ENCODE measurements at places on chromosomes 3 and 15.

- peak; percentile 48 for DNase-seq
These were observed 117.7 kb downstream of the GBE1 start for GRCh38 chr3:81643721-81644120.

- no peak for DNase-seq
These were observed 2.4 kb upstream of the PHGR1 start for GRCh38 chr15:40348474-40348870.

GRCh38 chr3:38031022-38031994 lies 1.9 kb upstream of the PLCD1 start:
- peak; percentile 28 for DNase-seq

DNA sequence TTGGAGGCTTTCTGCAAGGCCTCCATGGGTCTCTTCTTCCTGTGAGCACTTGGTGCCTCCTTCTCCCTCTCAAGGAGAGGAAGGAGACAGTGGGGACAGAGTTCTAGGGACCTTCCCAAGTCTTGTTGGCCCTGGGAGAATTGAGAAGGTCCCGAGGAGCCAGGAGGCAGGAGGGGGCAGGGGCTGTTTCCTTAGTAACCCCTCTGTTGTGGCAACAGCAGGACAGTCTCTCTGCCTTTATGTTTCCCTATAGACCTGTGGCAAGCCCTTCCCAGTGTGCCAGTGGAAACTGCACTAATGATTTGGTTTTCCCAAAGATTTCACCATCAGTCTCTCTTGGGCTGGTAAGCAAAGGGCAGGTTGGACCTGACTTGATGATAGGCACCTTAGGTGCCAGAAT lies 87.8 kb upstream of the GALNT15 start:
- DNase-seq = no peak

DNA sequence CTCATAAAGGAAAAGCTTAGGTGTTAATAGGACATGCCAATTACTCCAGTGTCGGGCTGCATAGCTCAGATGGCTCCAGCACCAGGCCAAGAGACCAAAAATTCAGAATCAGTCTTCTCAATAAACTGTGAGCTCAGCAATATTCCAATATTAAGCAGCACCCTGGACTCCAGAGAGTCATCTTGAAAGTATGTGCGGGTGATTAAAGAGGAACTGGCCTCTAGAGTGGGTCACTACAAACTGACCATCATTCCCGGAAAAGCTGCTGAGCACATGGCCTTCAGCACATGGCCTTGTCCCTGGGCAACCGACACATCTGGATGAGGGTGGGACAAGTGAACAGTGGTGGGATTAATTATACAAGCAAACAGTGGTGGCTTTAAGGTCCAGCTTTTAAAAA lies 59.0 kb downstream of the MAGI1 start:
- DNase-seq = peak; percentile 51

DNA sequence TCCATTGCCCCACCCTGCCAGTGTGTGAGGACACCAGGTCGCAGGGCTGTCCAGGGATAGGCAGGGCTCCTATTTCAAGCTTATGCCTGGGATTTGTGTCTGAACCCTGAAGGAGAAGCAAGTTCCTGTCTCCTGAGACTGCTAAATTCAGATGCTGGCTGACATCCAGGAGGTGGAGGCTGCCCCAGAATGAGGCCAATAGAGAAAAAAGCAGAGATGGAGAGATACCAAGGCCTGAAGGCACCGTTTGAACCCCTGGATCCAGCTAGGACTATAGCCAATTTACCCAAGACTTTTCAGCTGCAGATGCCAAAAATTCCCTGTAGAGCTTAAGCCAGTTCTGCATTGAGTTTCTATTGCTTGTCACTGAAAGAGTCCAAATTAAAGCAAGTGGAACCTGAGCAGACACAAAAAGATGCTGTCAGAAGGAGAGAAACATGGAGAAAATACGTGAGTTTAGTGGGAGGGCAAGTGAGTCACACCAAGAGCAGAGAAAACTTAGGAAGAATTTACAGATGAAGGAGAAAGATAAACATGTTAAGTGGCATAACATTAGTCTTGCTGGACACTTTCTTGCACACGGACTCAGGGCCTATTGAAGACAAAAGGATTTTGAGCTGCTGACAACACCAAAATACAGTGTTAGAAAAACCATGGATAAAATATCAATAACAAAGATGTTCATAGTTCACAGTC lies 148.6 kb downstream of the CNTN3 start:
- peak; percentile 11 for DNase-seq

GRCh38 chr3:112365035-112365434 lies 32.1 kb downstream of the CD200 start:
- DNase-seq = no peak

- no peak for DNase-seq
These were observed 189.3 kb downstream of the NFKBIZ start for GRCh38 chr3:102038477-102039142.

- no peak for DNase-seq
These were observed 399.6 kb upstream of the EPHA3 start for GRCh38 chr3:88707837-88708236.

DNA sequence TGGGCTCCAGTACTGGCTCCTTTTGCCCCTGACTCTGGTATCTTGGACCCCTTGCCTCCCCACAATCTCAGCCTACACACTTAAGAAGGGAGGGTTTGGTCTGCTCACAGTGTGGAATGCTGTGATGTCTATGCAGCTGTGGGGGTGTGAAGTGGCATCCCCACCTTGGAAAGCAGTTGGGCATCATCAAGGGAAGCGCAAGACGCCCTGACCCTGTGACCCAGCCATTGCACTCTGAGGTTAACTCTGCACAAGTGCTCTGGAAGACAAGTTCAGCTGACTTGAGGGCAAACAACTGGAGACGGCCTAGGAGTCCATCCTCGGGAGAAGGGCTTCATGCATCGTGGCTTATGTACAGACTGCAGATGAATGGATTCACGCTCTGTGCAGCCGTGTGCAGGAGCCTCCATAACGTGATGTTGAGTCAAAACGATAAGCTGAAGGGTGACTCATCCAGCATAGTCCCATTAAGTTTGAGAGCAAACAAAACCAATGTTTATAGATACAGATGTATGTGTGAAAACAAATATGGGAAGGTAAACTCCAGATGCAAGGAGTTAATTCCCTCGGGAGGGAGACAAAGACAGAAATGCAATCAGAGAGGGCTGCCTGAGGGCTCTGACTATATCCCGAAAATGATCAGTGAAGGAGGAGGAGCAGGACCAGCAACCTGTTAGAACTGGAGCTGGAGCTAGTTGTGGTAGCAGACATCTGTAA lies 86.8 kb downstream of the LSM3 start:
- DNase-seq = peak; percentile 47

DNA sequence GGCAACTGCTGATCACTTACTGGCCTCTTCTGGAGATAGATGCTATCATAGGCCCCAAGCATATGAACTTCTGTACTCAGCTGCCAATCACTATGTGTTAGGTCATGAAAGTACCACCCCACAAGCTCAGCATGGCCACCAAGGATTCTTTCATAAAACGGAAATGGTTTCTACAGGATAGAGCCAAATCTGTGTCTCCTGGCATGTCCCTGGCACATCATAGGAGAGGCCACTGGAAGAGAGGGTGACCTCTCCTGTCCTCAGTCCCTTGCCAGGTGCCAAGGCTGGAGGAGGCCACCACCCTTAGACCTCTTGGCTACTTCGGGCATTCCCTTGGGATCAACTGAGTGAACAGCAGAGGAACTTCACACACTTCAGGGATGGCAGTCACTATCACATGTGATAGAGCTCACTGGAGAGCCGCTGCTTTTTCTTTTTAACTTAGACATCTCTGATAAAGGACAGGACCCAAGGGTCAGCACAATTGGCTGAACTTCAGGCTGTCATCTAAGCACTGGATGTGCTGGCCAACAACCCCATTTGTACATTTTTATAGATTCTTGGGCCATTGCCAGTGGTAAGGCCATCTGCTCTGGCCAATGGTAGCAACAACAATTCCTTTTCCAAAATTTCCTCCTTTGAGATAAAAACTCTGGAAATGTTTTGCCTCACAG lies 425.2 kb downstream of the SQOR start:
- DNase-seq = no peak

DNA sequence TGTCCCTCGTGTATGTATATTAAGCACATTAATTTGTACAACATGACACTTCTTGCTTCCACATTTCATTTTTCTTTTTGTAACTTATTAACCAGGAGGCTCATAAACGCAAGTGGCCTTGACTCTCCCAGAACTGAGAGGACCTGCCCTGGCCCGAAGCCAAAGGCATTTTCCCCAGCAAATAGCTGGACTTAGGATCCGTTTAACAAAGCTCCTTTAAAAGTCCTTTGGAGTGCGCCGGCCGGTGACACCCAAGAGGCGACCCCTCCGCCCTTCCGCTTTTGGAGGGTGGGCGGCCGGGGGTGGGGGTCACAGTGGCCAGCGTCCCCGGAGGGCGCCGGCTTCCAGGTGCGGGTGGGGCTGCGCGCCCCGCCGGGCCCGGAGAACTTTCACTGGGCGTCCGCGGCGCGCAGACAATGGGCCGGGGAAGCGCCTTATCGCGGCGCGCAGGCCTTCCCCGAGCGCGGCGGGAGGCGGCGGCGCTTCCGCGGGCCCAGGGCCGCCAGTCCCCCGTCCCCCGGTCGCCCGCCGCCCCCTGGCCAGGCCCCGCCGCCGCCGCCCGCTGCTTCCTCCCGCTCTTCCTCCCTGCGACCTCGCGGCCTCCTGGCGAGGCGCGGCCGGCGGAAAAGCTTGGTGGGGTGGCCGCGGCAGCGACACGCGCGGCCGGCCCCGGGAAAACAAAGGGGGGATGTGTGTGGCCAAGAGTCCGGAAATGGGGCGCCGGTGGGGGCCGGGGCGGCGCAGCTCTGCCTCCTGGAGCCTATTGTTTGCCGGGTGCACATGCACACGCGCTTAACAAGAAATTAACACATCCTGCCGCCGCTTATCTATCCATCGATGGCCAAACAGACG lies 613.4 kb downstream of the MCTP2 start:
- DNase-seq = peak; percentile 37

DNA sequence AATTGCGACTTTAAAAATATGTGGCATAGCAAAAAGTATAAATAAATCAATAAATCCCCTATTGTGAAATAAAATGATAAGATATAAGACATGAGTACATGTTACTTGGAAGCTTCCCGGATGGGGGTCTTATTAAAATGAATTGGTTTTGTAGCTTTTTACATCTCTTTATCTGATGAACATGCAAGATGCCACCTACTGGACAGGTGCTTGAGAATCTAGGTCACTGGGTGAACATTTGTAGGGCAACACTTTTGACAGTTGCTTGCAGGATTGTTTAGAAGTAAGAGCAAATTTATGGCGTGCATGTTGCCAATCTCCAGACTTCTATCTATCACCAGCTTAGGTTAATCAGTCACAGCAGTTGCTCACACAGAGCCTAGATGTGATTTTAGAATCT lies 362.7 kb upstream of the SUCLG2 start:
- no peak for DNase-seq

GRCh38 chr3:120622870-120623726 lies 27.0 kb downstream of the NDUFB4 start:
- DNase-seq = peak; percentile 31

- no peak for DNase-seq
These were observed 488.7 kb downstream of the RSL24D1 start for GRCh38 chr15:54707805-54708752.

- DNase-seq = no peak
These were observed 7.1 kb downstream of the CELSR3 start for GRCh38 chr3:48655606-48656005.

GRCh38 chr3:24545887-24546286 lies 51.2 kb upstream of the THRB start:
- DNase-seq = peak; percentile 71

GRCh38 chr15:63066272-63066671 lies 23.7 kb downstream of the TPM1 start:
- no peak for DNase-seq

DNA sequence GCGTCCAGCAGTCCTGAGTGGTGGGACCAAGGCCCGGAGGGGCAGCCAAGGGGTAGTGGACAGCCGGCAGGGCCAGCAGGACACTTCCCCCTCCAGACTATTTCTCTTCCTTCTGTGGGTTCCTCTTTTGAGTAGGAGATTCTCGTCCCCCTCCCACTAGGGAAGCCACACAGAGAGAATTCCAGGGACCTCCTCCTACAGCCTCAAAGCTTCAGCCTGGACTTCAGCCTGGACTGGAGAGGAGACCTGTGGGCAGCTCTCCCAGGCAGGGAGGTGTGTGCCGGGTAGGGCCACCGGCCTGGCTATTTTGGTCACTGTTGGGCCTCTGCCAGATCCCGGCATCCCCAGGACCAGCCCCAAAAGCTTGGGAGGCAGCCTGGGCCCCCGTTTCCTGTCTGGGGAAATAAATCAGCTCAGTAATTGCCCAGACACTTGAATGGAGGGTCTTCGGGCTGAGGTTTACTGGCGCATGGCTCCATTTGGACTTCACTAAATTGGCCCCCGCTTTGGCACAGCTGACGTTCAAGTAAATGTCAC lies 1.3 kb downstream of the SLC6A6 start:
- no peak for DNase-seq

DNA sequence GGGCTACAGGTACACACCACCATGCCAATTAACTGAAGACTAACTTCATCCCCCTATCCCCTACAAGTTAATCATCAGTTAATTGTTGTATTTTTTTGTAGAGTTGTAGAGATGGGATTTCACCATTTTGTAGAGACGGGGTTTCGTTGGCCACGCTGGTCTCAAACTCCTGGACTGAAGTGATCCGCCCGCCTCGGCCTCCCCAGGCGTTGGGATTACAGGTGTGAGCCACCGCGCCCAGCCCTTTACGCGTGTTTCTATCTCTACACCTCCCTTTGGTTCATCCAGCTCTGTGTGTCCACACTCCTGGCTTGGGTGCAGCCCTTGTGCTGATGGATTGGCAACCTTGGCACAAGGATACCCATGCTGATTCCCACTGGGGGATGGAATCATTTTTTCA lies 258.8 kb downstream of the FAM43A start:
- no peak for DNase-seq

DNA sequence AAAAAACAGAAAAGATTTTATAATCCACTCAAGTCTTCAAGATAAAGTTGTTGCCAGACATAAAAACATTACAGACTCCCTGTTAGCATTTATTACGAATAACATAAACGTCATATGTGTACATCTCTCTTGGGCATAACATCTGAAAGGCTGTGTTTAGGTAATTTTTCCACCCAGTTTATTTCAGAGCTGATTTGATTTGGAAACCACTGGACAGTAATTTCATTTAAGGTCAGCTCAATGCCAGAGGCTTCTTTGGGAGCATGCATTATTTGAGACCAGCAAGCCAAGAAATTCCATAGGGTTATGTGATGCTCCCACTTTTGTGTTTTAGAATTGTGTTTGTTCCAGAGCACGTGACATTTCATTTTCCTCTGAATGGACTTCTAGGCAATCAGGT lies 196.0 kb downstream of the AKAP13 start:
- DNase-seq = no peak

Measured in cardiac fibroblast (primary cell).